ENCODE measurements at places on chromosomes 11 and 22. TPM values are rescaled to one million over a fixed set of nuclear protein-coding genes. Genes with fewer than 3 reads are reported as not detected.

RAB3IL1 gene
- 14.0 TPM for total RNA-seq

TBX10 gene
- not detected for total RNA-seq

CALCA gene
- not detected for total RNA-seq

HTR3B gene
- not detected for total RNA-seq

OR8D4 gene
- not detected for total RNA-seq

BBS1 gene
- total RNA-seq = 68.1 TPM

PRR5L gene
- 1.7 TPM for total RNA-seq
